ENCODE measurements at places on chromosomes 16 and 17. TPM values are rescaled to one million over a fixed set of nuclear protein-coding genes. Genes with fewer than 3 reads are reported as not detected.

GRCh38 chr17:56121191-56122051 is 31.9 kb upstream of the ANKFN1 start:
- no peak for DNase-seq

GRCh38 chr17:3762922-3763776 is 37.8 kb downstream of the ITGAE start:
- DNase-seq, result no peak

GRCh38 chr16:87721622-87722585 is 43.9 kb downstream of the KLHDC4 start:
- no peak for DNase-seq

- no peak for DNase-seq
These were observed 528.4 kb upstream of the SOX9 start for GRCh38 chr17:71592431-71592830.

DNA sequence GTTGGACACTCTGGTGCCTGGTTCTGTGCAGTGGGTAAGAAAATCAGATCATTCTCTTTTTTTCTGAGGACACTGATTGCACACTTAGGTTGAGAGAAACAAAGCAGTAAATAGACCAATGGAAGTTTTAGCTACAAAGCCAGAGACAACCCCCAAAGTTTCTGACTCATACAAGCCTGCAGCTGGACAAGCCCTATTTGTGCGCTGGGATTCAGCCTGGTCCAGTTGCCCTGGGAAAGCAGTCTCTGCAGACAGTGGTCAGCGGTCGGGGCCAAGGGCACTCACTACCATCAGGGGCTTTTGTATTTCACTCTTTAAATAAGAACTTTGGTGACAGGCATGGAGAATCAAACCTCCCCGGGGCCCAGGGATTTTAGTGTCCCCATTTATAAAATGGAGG is 6.0 kb upstream of the RHBDL3 start:
- DNase-seq, result peak; percentile 87

The KRT9 gene
- not detected for total RNA-seq

The ZFPM1 gene
- 1.4 TPM for total RNA-seq

The SOCS1 gene
- total RNA-seq, result not detected

The COA3 gene
- total RNA-seq, result 122 TPM

The ITGAD gene
- not detected for total RNA-seq

The SMIM5 gene
- total RNA-seq, result 0.07 TPM

The MYCBPAP gene
- not detected for total RNA-seq

The BLTP2 gene
- total RNA-seq, result 119 TPM
